NAMALWA (cell line): ENCODE measurements at places on chromosomes 5 and 9.

GRCh38 chr5:54643685-54644106 lies 126.1 kb downstream of the SNX18 start:
- DNase-seq: no peak

DNA sequence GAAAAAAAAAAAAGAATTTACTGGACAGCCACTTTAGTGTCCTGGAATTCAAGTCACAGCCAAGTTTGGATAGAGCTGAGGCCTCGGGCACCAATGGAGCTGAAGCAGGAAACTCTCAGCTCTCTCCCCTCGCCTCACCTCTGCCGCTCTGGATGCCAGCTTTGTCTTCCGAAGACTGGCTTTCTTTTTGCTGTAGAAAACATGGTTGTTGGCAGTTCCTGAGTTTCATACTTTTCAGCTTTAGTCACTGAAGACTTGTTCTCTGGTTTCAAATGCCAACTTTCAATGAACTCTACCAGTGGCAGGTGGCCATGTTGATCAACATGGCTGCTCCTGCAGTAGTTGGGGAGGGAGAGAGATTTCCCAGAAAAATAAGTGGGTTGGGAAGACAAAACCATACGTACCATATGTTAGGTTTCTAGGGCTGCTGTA lies 142.2 kb downstream of the SNX18 start:
- no peak for DNase-seq

DNA sequence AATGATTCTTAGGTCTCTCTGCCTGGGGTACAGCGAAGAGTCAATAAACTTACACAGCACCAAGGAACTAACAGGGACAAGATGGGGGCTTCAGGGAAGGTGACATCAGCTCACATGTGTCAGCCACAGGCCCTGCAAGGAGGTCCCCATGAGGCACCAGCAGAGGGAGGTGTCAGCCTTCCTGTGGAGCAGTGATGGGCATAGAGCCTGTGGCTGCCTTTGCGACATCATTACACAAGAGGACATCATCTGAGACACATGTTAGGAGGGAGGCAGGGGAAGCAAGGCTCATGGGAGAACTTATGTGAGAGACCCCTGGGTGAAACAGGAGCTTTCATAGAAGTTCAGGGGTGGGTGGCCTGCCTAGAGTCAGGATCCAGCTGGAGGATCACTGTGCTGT lies 389.6 kb downstream of the SEMA5A start:
- peak; percentile 40 for DNase-seq

DNA sequence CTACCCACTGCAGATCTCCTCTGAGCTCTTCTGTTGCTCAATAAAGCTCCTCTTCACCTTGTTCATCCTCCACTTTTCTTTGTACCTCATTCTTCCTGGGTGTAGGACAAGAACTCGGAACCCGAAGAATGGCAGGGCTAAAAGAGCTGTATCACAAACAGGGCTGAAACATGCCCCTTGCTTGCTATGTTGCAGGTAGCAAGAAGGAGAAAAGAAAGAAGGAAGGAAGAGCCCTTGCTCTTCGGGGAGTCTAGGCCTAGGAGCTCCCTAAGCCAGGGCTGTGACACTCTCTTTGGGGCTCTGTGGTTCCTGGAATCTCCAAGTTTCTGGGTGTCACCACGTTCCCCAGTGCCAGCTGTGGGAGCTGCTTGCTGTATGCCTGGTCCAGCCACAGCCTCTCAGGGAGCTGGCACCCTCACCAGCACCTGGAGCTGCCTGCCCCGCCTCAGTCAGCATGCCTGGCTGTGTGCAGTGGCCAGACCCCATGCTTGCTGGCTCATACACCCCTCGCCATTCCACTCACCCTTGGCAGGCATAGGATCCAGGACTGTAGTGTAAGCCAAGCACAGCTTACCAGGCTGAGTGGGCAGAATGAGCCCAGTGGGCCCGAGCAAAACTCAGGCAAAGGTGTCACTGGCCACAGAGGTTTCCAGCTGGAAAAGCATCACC lies 274.8 kb upstream of the ADRA1B start:
- no peak for DNase-seq

- peak; percentile 33 for DNase-seq
Observed at GRCh38 chr5:139705191-139705590, 57.0 kb downstream of the CXXC5 start.

DNA sequence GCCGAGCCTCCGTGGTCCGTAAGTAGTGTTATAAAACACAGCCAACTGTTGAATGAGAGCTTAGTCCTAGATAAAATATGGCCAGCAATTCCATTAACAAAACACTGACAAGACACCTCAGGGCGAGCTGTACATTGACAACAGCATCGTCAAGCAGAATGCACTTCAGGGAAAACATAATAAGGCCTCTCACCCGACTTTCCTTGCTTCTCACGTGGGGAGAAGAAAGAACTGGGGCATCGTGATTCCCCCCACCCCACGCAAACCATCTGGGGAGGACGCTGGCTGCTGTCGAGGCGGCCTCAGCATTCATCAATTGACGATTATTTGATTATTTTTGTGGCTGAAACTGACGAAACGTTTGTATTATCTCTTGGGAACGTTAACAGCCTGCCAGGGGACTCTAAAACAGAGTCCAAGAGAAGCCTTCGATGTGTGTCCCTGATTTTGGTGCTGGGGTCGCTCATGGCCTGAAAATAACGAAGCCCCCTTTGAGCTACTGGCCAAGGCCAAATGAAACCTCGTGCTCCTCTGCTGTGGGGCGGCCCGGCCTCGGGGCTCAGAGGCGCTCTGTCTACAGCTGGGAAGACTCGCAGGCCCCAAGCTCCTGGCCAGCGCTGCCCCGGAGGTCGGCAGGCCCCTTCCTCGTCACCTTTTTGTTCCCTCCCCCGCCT lies 464 bp downstream of the GDF9 start:
- no peak for DNase-seq

GRCh38 chr5:40235471-40236400 lies 444.0 kb upstream of the PTGER4 start:
- no peak for DNase-seq

- DNase-seq: no peak
Observed at GRCh38 chr5:126540631-126541030, 54.4 kb downstream of the ALDH7A1 start.
